GM23248 (cell line): ENCODE measurements at places on chromosomes 2 and 18. TPM values are rescaled to one million over a fixed set of nuclear protein-coding genes. Genes with fewer than 3 reads are reported as not detected.

DNA sequence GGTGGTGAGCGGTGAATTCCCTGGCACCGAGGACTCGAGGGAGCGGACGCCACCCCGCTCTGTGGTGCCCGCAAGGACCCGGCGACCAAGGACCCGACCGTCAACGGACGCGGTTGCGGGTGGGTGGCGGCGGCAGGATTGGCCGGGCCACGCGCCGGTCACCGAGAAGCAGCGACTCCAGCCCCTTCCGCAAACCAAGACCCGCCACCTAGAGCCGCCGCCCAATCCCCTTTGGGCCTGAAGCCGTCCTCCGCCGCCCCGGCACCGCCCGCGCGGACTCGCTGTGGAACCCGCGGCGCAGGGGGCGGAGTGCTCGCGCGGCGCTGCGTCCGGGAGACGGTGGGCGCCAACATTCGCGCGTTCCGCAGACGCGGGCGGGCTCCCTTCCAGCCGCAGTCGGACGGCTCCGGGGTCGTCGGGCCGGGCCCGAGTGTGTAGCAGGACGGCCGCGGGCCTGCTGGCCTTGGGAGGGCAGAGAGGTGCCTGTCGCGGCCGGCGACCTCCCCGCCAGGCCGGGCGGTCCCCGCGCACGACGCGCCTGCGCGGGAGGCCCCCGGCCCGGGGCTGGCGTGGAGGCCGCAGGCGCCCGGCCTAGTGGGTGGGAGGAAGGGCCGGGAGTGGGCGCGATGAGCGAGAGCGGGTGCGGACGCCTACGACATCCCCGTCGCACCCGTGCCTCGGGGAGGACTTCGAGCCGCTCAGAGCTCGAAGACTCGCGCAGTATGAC lies at the start of the genes FAM228B and PFN4:
TSS of gene FAM228B (plus strand) at position 275 of the 727 bp plus-strand sequence. CDS start 893 bp downstream, outside the sequence.
TSS of gene PFN4 (minus strand) at position 140 of the 727 bp plus-strand sequence. CDS start 799 bp downstream, outside the sequence.
- peaks cover 13% of the 10 kb centered on the region for H3K4me1 ChIP-seq
- no peaks in the 10 kb centered on the region for H3K36me3 ChIP-seq
- DNase-seq, result peak; percentile 88

DNA sequence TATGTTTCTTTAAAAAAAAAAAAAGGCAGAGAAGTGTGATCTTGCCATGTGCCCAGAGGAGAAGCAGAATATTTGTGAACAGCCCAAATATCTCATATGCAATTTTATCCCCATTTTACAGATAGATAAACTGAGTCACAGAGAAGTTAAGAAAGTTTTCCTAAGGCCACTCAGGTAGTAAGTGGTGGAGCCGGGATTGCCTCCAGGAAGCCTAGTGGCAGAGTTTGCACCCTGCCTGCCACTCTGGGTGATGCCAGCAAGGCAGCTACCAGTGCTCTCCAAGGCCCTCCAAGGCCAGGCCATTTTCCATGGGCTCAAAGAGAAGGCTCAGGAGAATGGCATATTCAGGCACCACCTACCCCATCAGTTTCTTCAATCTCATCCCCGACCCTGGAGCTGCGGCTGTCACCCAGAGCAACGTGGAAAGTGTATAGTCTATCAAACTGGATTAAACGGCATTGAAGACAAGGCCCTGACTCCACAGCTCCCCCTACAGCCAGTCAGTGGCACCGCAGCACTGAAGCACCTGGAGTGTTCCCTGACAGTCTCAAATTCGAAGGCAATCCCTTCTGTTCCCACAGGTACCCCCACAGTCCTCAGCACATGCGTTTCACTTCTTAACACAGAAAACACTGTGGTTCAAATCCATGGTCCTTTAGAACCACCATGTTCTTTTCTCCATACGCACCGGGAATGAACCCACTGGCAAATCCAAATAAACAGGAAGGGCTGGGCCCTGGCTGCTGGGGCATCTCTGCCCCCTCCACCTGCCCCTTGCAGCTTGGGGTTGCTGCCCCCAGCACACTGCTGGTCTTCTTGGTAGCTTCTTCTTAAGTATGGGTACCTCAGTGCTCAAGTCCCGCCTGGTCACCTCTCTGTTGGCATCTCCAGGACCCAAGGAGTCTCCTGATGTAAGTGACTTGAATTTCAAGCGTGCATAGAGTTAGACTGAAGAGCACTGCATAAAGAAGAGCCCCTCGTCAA lies 175.3 kb downstream of the INHBB start:
- H3K27me3 ChIP-seq, result peaks cover 11% of the 10 kb centered on the region; the same call in 1 of the 2 replicates
- peak; percentile 57 for DNase-seq
- no peaks in the 10 kb centered on the region for H3K36me3 ChIP-seq
- H3K27ac ChIP-seq, result no peak overlapping the region

DNA sequence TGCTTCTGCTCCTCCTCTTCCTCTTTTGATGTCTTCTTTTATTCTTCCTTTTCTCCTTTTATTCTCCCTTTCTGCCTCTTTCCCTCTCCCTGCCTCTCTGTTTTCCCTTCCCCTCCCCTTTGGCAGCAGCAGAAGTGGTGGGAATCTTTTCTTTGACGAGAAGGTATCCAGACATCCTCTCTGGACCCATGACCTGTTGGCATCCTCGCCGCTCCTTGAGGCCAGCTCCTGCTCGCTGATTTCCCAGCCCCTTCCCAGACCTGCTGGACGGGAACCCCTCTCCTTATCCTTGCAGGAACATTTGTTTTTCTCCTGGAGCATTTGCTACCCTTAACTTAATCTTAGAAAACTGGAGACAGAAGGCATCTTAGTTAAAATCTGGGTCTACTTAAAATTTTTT lies 130.5 kb downstream of the LPIN1 start:
- no peak overlapping the region for H3K4me3 ChIP-seq
- H3K27me3 ChIP-seq, result peaks cover 12% of the 10 kb centered on the region
- no peak overlapping the region for H3K27ac ChIP-seq

DNA sequence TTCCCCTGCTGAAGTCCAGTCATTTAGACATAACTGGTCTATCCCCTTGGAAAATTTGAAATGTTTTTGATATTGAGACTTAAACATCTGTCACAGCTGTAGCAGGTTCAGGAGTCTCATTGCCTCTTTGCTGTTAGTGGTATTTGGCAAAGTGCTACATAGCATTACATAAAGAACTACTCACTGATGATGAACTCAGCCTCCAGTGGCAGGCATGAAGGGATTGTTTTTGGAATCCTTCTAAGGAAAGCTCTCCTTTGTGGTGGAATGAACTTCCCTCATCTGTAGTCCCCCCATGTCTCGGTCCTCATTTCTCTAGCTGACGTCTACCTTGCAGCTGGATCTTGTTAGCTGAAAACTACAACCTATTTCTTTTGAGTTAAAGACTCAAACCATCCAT lies 111.6 kb downstream of the TACR1 start:
- H3K4me3 ChIP-seq, result no peak overlapping the region
- 0 out of 2 replicates have a peak, but pooled peaks cover 3% of the 10 kb centered on the region for H3K27me3 ChIP-seq
- H3K36me3 ChIP-seq, result no peaks in the 10 kb centered on the region
- peak; percentile 65 for DNase-seq

GRCh38 chr2:174771631-174772471 lies 7.6 kb upstream of the CHRNA1 start:
- H3K36me3 ChIP-seq, result no peaks in the 10 kb centered on the region
- DNase-seq, result peak; percentile 95
- no peak overlapping the region for H3K4me3 ChIP-seq
- no peaks in the 10 kb centered on the region for H3K27me3 ChIP-seq
- H3K4me1 ChIP-seq, result peaks cover 18% of the 10 kb centered on the region

GRCh38 chr2:232535761-232536530 lies 3.5 kb upstream of the CHRNG start:
- no peak overlapping the region for H3K4me3 ChIP-seq
- no peak for DNase-seq
- H3K27me3 ChIP-seq, result no peaks in the 10 kb centered on the region
- H3K4me1 ChIP-seq, result no peaks in the 10 kb centered on the region
- H3K36me3 ChIP-seq, result no peaks in the 10 kb centered on the region

GRCh38 chr2:236551471-236552211 lies 18.0 kb upstream of the ACKR3 start:
- no peak for DNase-seq
- no peaks in the 10 kb centered on the region for H3K4me1 ChIP-seq
- no peak overlapping the region for H3K27ac ChIP-seq
- H3K36me3 ChIP-seq, result no peaks in the 10 kb centered on the region
- H3K27me3 ChIP-seq, result 0 out of 2 replicates have a peak, but pooled peaks cover 4% of the 10 kb centered on the region
- no peak overlapping the region for H3K4me3 ChIP-seq

DNA sequence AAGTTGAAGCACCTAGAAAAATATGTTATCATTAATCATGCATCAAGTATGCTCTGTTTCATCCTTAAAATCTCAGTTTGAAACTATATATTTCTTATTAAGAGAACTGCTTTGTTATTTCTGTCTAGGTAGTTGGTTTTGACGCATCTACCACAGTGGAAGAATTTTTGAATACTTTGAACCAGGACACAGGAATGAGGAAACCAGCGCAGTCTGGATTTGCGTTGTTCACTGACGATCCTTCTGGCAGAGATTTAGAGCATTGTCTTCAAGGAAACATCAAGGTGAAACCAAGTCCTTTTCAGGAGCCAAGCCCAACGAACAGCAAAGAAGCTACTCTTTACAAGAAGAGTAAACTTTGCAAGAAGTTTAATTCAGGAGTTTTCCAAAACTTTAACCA lies 30.1 kb upstream of the DYNC2LI1 start:
- peaks cover 12% of the 10 kb centered on the region for H3K4me1 ChIP-seq
- H3K27me3 ChIP-seq, result no peaks in the 10 kb centered on the region
- DNase-seq, result no peak
- no peaks in the 10 kb centered on the region for H3K36me3 ChIP-seq
- no peak overlapping the region for H3K4me3 ChIP-seq

DNA sequence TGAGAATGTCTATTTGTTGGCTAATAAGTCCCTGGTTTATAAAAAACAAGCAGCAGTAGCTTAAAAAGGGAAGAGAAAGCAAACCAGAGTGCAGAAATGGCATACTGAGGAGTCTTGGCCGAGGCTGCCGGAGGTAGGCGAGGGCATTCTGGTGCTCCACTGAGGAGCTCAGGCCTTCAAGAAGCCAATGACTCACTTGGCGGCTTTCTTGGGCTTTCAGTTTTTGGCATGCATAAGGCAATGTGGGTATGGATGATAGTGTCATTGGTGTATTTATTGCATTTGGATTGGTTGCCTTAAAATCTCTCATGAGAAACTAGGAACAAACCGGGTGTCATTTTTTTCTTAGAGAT lies 119.6 kb upstream of the ARL5A start:
- no peaks in the 10 kb centered on the region for H3K4me1 ChIP-seq
- H3K27me3 ChIP-seq, result no peaks in the 10 kb centered on the region
- H3K4me3 ChIP-seq, result no peak overlapping the region
- H3K27ac ChIP-seq, result no peak overlapping the region
- peak; percentile 30 for DNase-seq
- H3K36me3 ChIP-seq, result no peaks in the 10 kb centered on the region

DNA sequence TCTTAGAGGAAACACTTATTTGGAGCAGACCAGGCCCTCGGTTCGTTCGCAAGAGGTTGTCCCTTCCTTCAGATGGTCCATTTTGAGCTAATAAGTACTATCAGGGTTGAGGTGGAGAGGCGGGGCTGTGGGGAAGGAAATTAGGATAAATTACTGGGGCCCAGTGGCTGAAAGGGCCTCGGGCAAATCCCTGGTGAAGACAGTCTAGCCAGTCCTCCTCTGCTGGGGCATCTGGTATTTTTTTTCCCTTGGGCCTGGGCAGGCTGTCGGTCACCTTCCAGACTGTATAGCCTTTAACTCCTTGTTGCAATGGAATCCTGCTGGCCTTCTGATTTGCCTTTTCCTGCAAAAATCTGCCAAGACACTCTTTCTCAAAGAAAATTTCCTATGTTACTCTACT lies 1.7 kb upstream of the MYO3B start:
- no peaks in the 10 kb centered on the region for H3K27me3 ChIP-seq
- H3K4me3 ChIP-seq, result no peak overlapping the region
- peaks cover 15% of the 10 kb centered on the region for H3K4me1 ChIP-seq
- H3K36me3 ChIP-seq, result no peaks in the 10 kb centered on the region
- no peak for DNase-seq

DNA sequence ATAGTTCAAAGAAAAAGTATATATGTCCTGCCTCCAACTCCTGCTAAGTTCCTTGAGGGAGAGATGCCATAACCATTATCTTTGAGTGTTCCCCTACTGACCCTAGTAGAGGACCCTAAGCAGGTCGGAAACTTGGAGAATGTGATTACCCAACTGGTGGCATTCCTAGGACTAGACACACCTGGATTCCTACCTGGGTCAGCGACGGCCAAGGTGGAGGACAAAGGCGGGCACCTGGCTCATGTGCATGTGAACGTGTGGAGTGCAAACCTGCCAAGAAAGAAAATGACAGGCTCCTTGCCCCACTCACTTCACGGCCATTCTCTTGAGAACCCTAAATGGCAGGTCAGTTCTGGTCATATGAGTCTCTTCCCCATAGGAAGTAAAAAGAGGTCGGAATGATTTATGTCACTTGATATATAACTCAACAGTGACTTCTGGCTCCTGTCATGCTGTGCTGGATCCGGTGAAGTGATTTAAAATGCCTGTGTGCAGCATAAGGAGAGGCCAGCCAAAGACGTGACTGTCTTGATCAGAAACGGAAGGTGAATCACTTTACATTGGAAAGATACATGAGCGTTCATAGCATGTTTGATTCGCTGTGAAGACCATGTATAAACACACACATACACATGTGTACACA lies 371.6 kb downstream of the EIPR1 start:
- no peaks in the 10 kb centered on the region for H3K36me3 ChIP-seq
- no peak overlapping the region for H3K4me3 ChIP-seq
- no peaks in the 10 kb centered on the region for H3K27me3 ChIP-seq
- DNase-seq, result no peak
- H3K4me1 ChIP-seq, result no peaks in the 10 kb centered on the region

- no peak for DNase-seq
- no peaks in the 10 kb centered on the region for H3K36me3 ChIP-seq
- H3K4me3 ChIP-seq, result no peak overlapping the region
- H3K4me1 ChIP-seq, result peaks cover 14% of the 10 kb centered on the region
- no peaks in the 10 kb centered on the region for H3K27me3 ChIP-seq
These were observed 123.0 kb downstream of the SPTBN1 start for GRCh38 chr2:54579061-54579681.

DNA sequence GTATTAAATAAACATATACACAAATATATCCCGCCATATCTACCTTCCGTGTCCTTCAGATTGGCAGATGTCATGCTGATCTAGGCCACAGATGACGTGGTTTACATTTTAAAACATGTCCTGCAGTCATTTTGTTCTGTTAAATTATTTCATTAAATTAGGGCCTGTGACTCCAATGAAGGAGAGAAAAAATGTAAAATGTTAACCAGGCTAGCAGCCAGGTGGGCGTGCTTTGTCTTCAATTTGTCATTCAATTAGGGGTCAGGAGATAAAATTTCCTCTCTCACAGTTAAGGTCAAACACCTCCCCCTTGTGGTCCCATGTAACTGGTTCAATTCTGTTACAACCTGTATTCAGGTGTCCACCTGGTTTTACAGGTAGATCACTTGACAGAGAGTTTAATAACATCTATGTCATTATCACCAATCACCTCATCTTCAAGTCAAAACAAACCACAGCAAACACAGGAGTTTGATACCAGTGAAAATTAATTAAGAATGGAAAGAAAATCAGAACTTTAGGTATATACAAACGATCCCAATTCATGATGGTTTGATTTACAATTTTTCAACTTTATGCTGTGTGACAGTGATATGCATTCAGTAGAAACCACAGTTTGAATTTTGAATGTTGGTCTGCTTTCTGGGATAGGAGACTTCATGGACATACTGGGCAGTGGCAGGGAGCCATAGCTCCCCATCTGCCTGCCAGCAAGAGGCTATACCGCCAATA lies 339.4 kb downstream of the CMPK2 start:
- DNase-seq, result no peak
- H3K4me1 ChIP-seq, result no peaks in the 10 kb centered on the region
- H3K27me3 ChIP-seq, result no peaks in the 10 kb centered on the region; the same call in 1 of the 2 replicates
- no peak overlapping the region for H3K4me3 ChIP-seq
- no peak overlapping the region for H3K27ac ChIP-seq
- H3K36me3 ChIP-seq, result no peaks in the 10 kb centered on the region

The ATP6V1C2 gene
- 0.18 and 0.53 TPM in 2 replicates for polyA plus RNA-seq

The TTC21B gene
- polyA plus RNA-seq, result 6.6 and 7.6 TPM in 2 replicates

The HOXD9 gene
- 5.7 and 7.2 TPM in 2 replicates for polyA plus RNA-seq

The ASTL gene
- polyA plus RNA-seq, result not detected in 2 replicates

The GREB1 gene
- 0.05 TPM in 1 of 2 replicates, not detected in the other for polyA plus RNA-seq

The SERPINB13 gene
- not detected in 2 replicates for polyA plus RNA-seq

The TSGA10 gene
- 0.60 and 1.2 TPM in 2 replicates for polyA plus RNA-seq

The G6PC2 gene
- not detected in 2 replicates for polyA plus RNA-seq

The TEKT4 gene
- not detected in 2 replicates for polyA plus RNA-seq

The KIAA2012 gene
- 0.13 and 0.18 TPM in 2 replicates for polyA plus RNA-seq
